ENCODE measurements at places on chromosomes 1 and 21.
A peak's percentile ranks its signal among the peaks of the same experiment; 100 is the strongest.

GRCh38 chr1:200795156-200795555 lies 56.5 kb downstream of the CAMSAP2 start:
- DNase-seq, result no peak

DNA sequence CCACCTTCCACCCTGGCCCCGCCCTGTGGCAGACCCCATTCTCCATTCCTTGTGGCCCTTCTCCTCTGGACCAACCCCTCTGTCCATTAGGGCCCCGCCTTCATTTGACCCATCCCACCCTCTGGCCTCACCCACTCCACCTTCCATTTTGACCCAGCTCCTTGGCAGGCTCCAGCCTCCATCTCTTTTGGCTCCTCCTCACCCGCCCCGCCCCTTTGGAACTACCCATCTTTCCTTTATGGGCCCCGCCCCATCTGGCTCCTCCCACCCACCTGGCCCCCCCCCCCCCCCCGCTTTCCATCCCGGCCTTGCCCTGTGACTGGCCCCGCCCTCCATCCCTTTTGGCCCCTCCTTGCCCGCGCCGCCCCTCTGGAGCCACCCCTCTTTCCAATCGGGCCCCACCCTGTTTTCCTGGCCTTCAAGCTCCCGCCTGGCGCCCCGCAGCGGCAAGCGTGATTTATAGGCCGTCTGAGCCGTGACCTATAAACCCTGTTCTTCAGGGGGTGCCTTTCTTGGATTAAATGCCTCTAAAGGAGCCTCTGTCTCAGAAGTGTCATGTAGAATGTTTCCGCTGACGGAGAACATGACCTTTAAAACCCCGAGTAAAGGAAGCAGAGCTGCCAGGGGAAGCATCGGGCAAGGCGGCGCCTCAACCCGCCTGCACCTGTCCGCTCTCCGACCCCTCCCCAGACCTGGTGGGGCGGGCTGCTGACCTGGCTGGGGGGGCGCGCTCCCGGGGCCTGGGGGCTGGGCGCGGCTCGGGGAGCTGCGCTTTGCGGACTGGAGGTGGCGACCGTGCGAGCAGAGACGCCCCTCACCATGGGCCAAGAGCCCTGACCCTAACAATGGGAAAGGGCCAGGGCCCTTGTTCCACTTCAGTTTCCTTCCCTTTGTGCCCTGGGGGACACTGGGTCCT lies 178.0 kb downstream of the CAMTA1 start:
- DNase-seq, result peak; percentile 81

DNA sequence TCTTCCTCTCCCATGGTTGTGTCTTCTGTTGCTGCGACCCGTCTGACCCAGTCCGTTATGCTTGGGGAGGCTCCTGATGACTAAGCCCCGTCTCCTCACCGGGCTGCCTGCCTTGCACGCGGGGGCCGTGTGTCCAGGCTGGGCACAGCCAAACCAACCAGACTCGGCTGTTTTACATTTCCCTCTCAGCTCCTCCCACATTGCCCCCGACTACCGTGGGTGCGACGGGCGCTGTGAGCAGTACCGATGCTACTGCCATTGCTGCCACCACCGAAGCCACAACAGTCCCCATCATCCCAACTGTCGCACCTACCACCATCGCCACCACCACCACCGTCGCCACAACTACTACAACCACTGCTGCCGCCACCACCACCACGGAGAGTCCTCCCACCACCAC lies 46.0 kb upstream of the CNTN2 start:
- no peak for DNase-seq

DNA sequence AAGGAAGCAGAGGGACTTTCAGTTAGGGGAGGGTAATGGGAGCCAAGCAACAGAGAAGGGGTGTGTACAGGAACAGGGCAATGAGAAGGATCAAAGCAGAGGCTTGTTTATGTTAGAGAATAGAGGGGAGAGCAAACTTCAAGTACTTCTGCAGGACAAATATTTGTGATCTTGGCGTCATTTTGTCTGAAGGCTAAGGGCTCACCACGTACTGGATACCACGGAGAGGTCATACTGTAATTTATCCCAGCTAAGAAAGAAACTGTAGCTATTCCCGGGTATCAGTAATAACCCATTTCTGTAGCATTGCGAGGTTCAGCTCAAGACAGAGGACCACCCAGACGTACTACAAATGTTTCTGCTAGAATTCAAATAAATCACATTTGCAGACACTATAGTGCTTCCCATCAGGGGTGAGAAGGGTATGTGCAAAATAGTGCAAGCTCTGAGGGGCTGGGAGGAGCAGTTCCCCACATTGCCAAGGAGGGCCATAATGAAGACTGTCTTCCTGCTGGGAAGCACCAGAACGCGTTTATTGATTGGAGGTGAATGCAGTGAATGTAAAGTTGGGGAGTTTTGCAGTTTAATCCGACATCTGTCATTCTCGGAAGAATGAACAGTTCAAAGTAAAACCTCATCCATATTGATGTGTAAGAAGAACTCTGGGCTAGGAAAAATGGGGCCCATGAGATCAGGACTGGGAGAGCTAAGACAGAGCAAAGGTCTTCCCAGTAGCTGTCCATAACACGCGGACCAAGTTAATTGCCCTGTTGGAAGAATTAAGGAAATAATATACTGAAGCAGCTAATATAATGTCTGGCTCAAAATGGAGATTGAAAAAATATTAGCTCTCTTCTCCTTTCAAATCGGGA lies 136.9 kb downstream of the RWDD3 start:
- no peak for DNase-seq
